CD4-positive, alpha-beta T cell treated with Interferon gamma for 1 hour (primary cell): ENCODE measurements at places on chromosomes 2 and 18.
A peak's percentile ranks its signal among the peaks of the same experiment; 100 is the strongest.

DNA sequence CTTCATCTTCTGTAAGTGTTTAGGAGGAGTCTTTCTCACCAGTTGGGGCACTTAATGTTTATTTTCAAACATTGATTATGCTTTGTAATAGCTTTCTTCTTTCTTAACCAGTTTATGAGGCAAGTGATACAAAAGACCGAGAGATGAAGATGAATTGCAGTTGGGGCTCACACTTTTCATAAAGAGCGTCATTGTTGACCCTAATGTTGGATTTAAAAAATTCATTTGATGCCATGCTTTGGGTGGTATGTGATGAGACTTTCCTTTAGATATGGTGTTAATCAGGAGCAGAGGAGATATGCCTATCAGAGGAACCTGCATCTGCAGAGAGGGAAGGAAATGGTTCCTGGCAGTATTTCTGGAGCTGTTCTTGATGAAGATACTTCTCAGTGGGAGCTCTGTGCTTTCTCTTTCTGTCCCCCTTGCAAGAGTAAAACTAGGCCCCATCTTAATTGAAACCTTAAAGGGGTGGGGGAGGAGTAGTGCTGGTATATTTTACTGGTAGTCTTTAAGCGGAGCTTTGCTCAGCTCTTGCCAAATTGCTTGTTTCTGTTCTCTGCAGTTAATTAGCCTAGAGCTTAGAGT lies 2.3 kb downstream of the EML4 start:
- no peak for DNase-seq

- no peak for DNase-seq
These were observed 69.3 kb upstream of the SLC16A14 start for GRCh38 chr2:230137902-230138539.

- no peak for DNase-seq
These were observed 76.2 kb upstream of the MYO3B start for GRCh38 chr2:170101789-170102188.

DNA sequence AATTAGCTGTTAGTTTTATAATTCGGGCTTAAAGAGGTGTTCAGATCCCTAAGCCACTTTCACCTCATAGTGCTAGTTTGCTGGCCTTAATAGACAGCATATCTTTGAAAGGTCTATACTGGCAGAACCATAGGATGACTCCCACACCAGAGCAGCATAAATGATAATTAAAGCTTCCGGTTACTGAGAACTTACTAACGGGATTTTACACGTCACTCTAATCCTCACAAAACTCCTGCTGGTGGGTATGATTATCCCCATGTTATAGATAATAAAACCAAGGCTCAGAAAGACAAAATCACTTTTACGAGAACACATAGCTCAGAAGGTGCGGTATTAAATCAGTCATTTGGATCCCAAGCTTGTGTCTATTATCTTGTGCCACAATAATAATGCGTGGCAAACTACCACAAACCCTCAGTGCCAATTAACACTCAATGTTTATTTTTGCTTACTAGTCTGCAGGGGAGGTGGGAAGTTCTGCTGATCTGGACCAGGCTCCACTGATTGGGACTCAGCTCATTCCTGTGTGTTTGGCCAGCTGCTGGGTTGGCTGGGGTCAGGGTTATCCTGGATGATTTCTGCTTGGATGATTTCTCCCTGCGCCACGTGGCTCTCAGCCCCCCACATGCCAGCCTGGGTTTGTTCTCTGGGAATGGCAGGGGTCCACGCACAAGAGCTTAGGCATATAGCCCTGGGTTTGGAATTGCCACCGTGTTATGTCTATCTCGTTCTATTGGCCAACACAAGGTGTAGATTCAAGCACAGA lies 62.3 kb downstream of the TRIB2 start:
- no peak for DNase-seq

- no peak for DNase-seq
These were observed 272.5 kb downstream of the ZNF407 start for GRCh38 chr18:74869904-74870863.

GRCh38 chr18:11995445-11996189 lies 14.3 kb downstream of the IMPA2 start:
- DNase-seq: peak; percentile 55

GRCh38 chr2:69012310-69013141 lies 453 bp upstream of the ANTXR1 start:
- peak; percentile 13 for DNase-seq

- no peak for DNase-seq
These were observed 16.4 kb upstream of the IL1RL1 start for GRCh38 chr2:102294802-102295489.

DNA sequence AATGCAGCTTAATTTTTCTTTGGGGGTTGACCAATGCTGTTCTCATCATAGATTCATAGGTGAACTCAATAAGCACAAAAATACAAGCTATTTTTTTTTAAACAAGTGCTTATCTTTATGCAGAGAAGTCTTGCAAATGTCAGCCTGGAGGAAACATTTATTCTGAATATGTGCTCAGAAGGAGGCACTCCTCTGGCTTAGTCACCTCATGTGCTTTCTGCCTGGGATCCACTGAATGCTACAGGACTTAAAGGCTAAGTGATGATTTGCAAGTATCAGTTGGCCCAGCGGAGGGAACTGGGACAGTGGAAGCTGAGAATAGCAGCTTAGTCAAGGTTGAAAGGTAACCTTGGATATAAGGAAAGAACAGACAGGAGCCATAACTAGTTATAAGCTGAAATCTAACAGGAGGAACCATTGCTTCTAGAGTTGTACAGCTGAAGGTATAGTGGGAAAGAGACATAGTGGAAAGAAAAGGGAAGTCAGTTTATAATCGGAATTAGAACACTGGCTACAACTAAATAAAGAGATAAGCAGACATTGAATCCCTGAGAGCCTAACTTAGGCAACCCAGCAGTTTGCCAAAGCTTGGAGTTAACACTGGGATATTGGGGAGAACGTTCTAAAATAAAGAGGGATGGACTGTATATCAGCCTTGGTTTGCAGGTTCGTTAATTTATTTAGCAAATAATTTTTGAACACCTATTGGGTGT lies 488.7 kb downstream of the SUCLG1 start:
- no peak for DNase-seq

DNA sequence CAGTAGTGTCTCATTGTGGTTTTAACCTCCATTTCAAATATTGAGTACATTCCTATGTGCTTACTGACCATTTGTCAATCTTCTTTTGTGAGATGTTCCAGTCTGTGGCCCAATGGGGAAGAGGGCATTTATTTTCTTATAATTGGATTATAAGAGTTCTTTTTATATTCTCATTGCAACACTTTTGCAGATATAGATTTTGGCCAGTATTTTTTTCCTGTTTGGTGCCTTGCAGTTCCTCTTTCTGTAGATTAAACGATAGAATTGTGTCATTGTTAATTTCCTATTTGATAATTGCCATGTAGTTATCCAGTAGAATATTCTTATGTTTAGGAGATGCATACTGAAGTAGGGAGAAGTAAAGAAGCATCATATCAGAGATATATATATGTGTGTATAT lies 56.4 kb upstream of the CYTIP start:
- DNase-seq: no peak

DNA sequence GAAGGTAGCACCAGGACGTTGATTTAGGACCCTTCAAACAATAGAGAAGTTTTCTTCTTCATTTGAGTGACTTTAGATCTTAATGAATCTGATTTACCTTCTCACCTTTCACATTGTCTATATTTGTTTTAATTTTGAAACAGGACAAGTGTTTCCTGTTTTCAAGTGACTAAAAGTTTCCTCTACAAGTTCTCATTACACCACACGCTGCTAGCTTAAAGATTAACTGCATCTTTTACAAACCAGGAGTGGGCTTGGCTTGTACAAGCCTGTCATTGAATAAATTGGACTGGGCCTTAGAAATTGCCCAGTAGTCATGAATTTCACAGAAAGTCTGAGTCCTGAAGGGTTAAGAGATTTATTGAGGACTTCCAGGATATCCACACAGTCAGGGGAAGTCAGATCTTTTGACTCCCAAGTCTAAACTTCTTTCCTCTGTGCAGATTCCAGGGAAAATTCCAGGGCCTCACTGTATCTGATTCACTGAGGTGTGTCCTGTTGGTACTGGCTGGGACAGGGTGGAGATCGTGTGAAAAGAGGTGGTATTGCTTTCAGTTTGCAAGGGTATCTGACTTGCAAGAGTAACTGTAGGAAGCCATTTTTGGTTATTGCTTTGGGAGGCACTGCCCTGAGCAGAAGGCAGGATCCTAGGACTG lies 3.4 kb downstream of the SGPP2 start:
- DNase-seq: no peak

- DNase-seq: no peak
These were observed at the start of gene GAL3ST2 for GRCh38 chr2:241776336-241777169. Gene GAL3ST2, plus strand, starts transcription at chr2:241776822. Its CDS starts 134 bp downstream, at chr2:241776956.
